IPS DF 6.9 (cell line): ENCODE measurements at places on chromosomes 2 and 18.
A peak's percentile ranks its signal among the peaks of the same experiment; 100 is the strongest.

DNA sequence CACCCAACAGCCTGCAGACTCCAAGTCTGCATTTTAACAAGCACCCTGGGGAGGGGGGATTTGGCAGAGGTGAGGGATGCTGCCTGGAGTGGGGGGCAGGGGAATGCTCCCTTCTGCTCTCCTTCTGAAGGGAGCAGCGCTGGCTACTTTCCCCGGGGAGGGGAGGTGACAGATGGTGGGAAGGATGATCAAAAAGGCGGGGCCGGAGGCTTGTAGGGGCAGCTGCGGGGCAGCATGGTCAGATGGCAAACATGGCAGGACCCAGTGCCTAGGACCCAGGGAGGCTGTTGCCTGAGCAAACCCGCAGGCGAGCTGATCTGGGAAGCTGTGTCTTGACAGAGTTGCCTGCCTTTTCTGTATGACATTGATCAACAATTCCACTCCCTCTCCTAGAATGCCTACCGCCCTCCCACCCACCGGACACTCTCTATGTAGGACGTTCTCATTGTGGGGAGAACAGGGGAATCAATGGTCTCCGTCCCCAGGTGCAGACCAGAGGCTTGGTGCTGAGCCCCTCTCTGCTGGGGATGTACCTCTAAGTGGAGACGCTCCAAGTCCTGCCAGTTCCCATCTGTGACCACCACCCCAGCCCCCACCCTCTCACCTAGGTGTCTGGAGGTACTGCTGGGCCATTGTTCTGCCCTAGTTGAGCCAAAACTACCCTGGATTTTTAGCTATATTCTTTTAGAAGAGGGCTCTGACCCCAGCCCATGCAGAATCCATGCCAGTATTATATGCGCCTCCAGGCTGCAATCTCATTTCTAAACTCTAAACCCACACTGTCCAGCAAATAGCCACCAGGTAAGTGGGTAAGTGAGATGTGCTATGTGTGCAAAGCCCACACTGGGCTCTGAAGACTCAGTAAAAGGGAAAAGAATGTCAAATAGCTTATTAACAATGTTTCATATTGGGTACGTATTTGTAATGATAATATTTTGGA is 89.7 kb upstream of the SEC11C start:
- H3K27me3 ChIP-seq = no peaks in the 10 kb centered on the region
- DNase-seq = no peak
- no peak overlapping the region for H3K27ac ChIP-seq
- H3K36me3 ChIP-seq = no peaks in the 10 kb centered on the region
- no peak overlapping the region for H3K4me3 ChIP-seq
- 0 out of 2 replicates have a peak, but pooled peaks cover 5% of the 10 kb centered on the region for H3K4me1 ChIP-seq

GRCh38 chr18:36420826-36421225 is 123.3 kb downstream of the FHOD3 start:
- DNase-seq = no peak
- H3K36me3 ChIP-seq = no peaks in the 10 kb centered on the region
- H3K4me1 ChIP-seq = no peaks in the 10 kb centered on the region
- H3K27me3 ChIP-seq = no peaks in the 10 kb centered on the region

DNA sequence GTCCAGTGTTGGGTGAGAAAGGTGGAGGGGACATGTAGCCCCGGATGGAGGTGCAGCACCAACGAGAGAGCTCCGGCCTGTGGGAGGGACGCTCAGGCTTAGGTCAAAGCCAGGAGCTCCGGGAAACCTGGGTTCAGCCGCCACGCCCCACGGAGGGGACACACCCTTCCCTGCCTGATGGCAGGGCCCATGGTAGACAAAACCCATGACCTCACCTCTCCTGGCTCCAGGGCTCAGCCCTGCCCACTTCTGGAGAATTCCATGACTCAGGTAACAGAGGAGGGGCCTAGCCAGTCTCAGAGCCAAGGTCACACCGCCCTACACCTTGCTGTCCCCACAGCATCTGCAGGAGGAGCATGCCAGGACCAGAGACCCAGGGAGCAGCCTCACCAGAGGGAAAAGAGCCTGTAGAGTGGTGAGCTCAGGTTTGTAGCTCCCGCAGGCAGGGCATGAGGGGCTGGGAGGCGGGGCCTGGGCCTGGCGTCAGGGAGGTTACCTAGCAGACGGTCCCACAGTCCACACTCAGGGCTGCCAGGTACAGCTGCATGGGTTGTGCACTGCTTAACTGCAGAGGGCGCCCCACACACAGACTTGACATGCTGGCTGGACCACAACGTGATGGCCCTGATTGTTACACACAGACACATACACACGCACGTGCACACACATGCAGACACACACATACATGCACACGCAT is 70.8 kb upstream of the SMAD7 start:
- no peaks in the 10 kb centered on the region for H3K27me3 ChIP-seq
- peak; percentile 68 for DNase-seq
- H3K27ac ChIP-seq = no peak overlapping the region
- no peak overlapping the region for H3K4me3 ChIP-seq

DNA sequence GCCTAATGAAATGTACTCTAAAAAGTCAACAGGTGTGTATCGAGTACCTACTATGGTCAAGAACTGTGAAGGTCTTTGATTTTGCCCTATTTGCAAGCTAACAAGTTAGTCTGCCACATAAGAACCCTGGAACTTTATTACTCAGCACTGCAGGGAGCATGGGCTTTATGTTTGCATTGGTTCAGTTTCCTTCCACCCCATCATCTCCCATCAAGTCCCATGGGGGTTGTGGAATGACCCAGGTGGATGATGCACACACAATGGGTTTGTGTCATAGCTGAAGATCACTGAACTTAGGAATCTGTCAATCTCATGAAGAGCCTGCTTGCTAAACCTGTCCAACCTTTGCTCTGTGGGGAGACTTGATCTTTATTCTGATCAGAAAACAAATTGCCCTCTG is 265.5 kb downstream of the RPRM start:
- H3K27ac ChIP-seq = no peak overlapping the region
- no peaks in the 10 kb centered on the region for H3K36me3 ChIP-seq
- no peak overlapping the region for H3K4me3 ChIP-seq
- no peaks in the 10 kb centered on the region for H3K27me3 ChIP-seq
- DNase-seq = no peak

- H3K4me1 ChIP-seq = no peaks in the 10 kb centered on the region
- no peaks in the 10 kb centered on the region for H3K27me3 ChIP-seq
- no peak overlapping the region for H3K27ac ChIP-seq
- no peak for DNase-seq
Measured at GRCh38 chr2:105990624-105991023, 203.5 kb downstream of the UXS1 start.

DNA sequence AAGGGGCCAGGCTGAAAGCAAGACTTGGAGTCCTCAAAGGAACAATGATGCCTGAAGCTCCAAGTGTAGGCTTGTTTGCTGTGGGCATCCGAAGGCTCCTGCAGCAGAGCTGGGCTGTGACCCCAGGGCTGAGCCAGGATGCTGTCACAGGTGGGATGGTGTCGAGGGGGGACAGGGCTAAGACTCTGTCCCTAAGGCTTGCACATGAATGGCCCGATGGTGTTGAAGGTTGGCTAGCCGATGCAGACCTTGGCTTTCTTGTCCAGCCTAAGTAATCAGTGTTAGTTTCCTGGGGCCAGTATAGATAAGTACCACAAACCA is 251.0 kb downstream of the NDUFA10 start:
- no peak overlapping the region for H3K4me3 ChIP-seq
- H3K27me3 ChIP-seq = no peaks in the 10 kb centered on the region
- no peaks in the 10 kb centered on the region for H3K36me3 ChIP-seq
- H3K4me1 ChIP-seq = no peaks in the 10 kb centered on the region
- no peak for DNase-seq

GRCh38 chr2:233974530-233975071 is 57.4 kb downstream of the TRPM8 start:
- H3K27ac ChIP-seq = no peak overlapping the region
- no peaks in the 10 kb centered on the region for H3K27me3 ChIP-seq
- no peak overlapping the region for H3K4me3 ChIP-seq
- H3K36me3 ChIP-seq = no peaks in the 10 kb centered on the region
- DNase-seq = no peak
- no peaks in the 10 kb centered on the region for H3K4me1 ChIP-seq

- no peaks in the 10 kb centered on the region for H3K4me1 ChIP-seq
- DNase-seq = no peak
- no peak overlapping the region for H3K27ac ChIP-seq
- H3K36me3 ChIP-seq = no peaks in the 10 kb centered on the region
- H3K27me3 ChIP-seq = no peaks in the 10 kb centered on the region
Measured at GRCh38 chr2:111936881-111937280, 38.5 kb downstream of the MERTK start.

DNA sequence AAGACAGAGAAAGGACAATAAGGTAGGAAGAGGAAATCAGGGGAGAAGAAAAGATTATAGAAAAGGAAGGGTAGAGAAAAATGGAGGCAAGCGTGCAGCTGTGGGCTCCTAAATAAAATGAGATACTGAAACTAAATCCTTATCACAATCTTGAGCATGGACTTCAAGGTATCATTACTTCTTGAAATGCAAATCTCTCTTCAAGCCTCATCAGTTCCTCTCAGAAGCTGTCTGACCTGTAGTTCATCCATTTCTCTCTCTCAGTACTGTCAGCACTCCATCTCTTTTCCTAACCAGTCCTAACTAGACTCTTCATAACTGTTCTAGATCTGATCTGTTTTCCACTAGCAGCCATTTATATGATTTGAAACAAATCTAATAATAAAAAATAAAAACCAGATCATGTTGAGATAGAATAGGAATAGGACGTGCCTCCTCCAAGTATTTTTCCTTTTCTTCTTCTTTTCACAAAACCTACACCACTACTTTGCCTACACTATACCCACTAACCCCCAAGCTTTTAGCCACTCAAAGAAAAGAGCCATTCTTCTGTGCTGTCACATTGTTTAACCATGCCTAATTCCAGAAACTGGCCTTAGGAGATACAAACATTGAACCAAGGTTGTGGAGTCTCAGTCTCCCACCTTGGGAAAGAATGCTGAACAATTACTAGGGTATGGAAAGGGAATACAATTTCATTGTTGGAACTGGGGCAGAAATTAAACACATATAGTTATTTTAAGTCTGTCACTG is 21.1 kb downstream of the BABAM2 start:
- DNase-seq = no peak
- H3K4me3 ChIP-seq = no peak overlapping the region
- H3K27ac ChIP-seq = no peak overlapping the region
- no peaks in the 10 kb centered on the region for H3K27me3 ChIP-seq
- H3K4me1 ChIP-seq = no peaks in the 10 kb centered on the region; the same call in 1 of the 2 replicates

- H3K27me3 ChIP-seq = no peaks in the 10 kb centered on the region
- no peak overlapping the region for H3K4me3 ChIP-seq
- H3K27ac ChIP-seq = no peak overlapping the region
- peaks cover 19% of the 10 kb centered on the region for H3K36me3 ChIP-seq
- H3K4me1 ChIP-seq = no peaks in the 10 kb centered on the region; the same call in 1 of the 2 replicates
Measured at GRCh38 chr2:98569197-98569793, 39.0 kb downstream of the COA5 start.

GRCh38 chr2:69902213-69902922 is 8.6 kb downstream of the SNRNP27 start:
- no peak overlapping the region for H3K27ac ChIP-seq
- H3K4me3 ChIP-seq = no peak overlapping the region
- DNase-seq = no peak
- no peaks in the 10 kb centered on the region for H3K4me1 ChIP-seq

DNA sequence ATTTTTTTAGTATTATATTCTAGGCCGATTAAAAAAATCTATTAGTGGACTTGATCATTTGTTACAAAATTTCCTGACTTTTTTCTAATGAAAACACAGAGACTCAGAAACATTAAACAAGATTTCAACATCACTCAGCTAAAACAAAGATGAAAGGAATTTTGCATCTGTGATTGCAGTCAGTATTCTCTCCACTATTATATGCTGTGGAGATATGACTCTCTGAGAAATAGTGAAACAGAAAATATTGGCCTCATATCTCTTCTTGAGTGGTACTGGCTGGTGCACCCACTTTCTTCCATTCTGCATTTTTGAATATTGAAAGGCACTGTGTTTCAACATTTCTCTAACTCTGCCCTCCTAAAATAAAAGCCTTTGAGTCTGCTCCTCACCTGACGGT is 914.2 kb downstream of the TSN start:
- no peaks in the 10 kb centered on the region; the same call in 1 of the 2 replicates for H3K4me1 ChIP-seq
- no peaks in the 10 kb centered on the region for H3K27me3 ChIP-seq
- no peak for DNase-seq
- H3K36me3 ChIP-seq = no peaks in the 10 kb centered on the region

DNA sequence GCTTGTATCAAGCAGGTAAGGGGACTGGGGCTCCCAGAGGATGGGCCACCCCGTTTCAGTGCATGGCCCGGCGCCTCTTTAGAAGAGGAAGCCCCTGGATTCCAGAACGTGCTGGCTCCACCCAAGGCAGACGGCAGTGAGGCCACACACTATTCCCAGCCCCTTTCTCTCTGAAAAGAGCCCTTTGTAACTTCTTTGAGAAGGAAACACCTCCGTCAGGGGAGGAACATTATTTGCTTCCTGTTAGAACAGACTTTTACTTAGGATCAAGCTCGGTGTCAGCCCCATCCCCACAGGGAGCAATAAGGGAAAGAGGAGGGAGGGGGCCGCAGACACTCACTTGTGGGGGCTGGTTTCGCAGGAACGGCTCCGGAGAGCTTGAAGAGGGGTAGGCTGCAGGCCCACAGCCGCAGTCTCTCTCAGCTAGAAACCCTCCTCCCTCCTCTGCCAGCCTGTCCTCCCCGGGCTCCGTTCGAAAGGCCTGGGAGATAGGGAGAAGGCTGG is 49.6 kb upstream of the RMDN2 start:
- no peaks in the 10 kb centered on the region for H3K4me1 ChIP-seq
- H3K36me3 ChIP-seq = no peaks in the 10 kb centered on the region
- H3K27me3 ChIP-seq = no peaks in the 10 kb centered on the region
- no peak for DNase-seq

DNA sequence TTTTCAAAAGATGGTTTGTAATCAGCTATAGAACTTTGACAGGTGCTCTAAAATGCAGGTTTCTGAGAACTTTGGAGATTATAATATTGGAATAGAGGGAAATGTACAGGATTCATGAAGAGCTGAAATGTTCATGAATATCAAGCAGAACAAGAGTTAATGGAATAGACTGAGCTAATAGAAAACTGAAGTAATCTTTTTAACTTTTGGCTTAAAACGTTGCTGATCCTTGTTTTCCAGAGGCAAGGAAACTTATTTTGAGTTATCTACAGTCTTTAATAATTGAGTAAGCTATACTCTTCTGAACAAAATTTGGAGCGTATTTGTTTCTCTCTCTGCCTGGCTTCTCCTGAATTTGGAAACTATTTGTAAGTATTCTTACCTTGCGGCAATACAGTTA is 10.8 kb upstream of the IL18RAP start:
- no peak overlapping the region for H3K27ac ChIP-seq
- no peaks in the 10 kb centered on the region for H3K4me1 ChIP-seq
- no peaks in the 10 kb centered on the region for H3K27me3 ChIP-seq
- H3K36me3 ChIP-seq = no peaks in the 10 kb centered on the region
- no peak for DNase-seq
- H3K4me3 ChIP-seq = no peak overlapping the region

- DNase-seq = no peak
- H3K27ac ChIP-seq = no peak overlapping the region
- H3K4me1 ChIP-seq = no peaks in the 10 kb centered on the region; the same call in 1 of the 2 replicates
- no peaks in the 10 kb centered on the region for H3K36me3 ChIP-seq
- no peak overlapping the region for H3K4me3 ChIP-seq
- no peaks in the 10 kb centered on the region for H3K27me3 ChIP-seq
Measured at GRCh38 chr2:239936838-239937581, 88.1 kb downstream of the NDUFA10 start.

- no peak overlapping the region for H3K27ac ChIP-seq
- no peaks in the 10 kb centered on the region for H3K27me3 ChIP-seq
- H3K36me3 ChIP-seq = no peaks in the 10 kb centered on the region
- H3K4me3 ChIP-seq = no peak overlapping the region
- no peak for DNase-seq
Measured at GRCh38 chr2:42905341-42906110, 113.1 kb upstream of the HAAO start.
